Esophagus squamous epithelium (tissue), 5 donors: ENCODE measurements at places on chromosomes 1 and 21.

DNA sequence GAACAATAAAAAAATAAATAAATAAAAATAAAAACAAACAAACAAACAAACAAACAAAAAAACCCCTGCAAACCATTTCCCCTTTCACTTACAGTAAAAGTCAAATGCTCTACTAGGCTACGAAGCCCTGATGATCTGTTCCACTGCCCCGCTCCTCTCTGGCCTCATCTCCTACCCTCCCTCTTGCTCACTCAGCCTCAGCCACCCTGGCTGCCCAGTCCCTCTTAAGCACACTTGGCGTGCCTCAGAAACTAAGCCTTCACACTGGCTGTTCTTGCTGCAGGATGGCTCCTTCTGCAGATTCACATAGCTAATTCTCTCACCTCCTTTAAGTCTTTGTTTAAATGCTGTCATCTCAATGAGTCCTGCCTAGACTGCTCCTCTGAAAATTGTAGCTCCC lies 30.8 kb upstream of the UHMK1 start:
- H3K27me3 ChIP-seq = no peaks in the 10 kb centered on the region
- H3K36me3 ChIP-seq = no peaks in the 10 kb centered on the region
- H3K27ac ChIP-seq = no peak overlapping the region
- no peak for DNase-seq
- H3K4me3 ChIP-seq = no peak overlapping the region

DNA sequence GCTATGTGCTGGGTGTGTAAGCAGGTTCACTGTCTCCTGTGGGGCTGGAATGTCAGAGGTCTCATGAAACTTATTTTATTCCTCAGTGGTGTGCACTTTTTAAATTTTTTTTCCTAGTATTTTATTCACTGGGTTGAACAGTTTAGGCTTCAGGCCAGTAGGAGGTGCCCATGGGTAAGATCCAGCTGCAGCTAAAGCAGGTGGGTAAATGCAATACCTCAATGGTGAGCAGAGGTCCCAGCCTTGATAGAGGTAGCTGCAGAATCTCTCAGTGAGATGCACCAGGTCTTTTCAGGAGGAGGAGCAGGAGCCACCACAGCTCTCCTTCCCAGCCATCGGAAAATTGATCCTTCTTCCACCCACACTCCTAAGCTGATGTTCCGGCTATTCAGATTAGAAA lies 12.6 kb upstream of the OR6N2 start:
- no peak overlapping the region for H3K27ac ChIP-seq
- no peak for DNase-seq
- H3K27me3 ChIP-seq = no peaks in the 10 kb centered on the region
- H3K4me1 ChIP-seq = no peaks in the 10 kb centered on the region
- no peak overlapping the region for H3K4me3 ChIP-seq

DNA sequence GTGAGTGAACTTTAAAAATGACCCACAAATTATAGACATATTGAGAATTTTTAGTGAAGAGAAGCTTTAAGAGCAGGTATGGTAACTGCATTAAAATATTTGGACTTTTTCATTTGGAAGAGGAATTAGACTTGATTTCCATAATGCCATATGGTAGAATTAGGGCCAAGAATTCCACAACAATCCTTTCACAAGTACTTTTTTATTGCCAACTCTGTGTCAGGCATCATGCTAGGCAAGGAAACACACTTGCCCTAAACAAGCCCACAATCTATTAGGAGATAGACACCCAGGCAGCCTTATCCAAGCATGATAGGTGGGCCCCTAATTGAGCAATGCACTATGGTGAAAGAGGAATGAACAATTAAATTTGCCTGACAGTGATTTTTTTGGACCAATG lies 353.0 kb downstream of the TGFB2 start:
- H3K4me1 ChIP-seq = no peaks in the 10 kb centered on the region
- H3K27me3 ChIP-seq = no peaks in the 10 kb centered on the region
- no peak overlapping the region for H3K4me3 ChIP-seq

GRCh38 chr1:214792527-214793186 lies 189.7 kb downstream of the CENPF start:
- H3K4me3 ChIP-seq = no peak overlapping the region
- no peak overlapping the region for H3K27ac ChIP-seq
- DNase-seq = no peak
- no peaks in the 10 kb centered on the region for H3K4me1 ChIP-seq

DNA sequence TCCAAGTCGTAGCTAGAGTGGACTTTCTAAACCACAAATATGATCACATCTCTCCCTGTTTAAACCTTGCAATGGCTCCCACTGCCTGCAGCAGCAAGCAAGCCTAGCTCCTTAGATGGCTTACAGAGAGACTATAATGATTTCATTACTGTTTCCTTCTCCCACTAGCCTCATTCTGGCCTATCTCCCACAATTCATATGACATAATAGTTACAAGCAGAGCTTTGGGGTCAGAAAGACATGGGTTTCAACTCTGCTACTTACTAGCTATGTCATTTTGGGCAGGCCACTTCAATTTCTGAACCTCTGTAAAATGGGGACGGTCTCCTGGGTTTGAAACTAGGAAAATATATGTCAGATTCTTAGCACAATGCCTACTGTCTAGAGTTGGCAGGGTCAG lies 143.3 kb downstream of the TRABD2B start:
- H3K27ac ChIP-seq = no peak overlapping the region
- H3K4me1 ChIP-seq = no peaks in the 10 kb centered on the region
- H3K36me3 ChIP-seq = no peaks in the 10 kb centered on the region
- no peak overlapping the region for H3K4me3 ChIP-seq
- DNase-seq = no peak

DNA sequence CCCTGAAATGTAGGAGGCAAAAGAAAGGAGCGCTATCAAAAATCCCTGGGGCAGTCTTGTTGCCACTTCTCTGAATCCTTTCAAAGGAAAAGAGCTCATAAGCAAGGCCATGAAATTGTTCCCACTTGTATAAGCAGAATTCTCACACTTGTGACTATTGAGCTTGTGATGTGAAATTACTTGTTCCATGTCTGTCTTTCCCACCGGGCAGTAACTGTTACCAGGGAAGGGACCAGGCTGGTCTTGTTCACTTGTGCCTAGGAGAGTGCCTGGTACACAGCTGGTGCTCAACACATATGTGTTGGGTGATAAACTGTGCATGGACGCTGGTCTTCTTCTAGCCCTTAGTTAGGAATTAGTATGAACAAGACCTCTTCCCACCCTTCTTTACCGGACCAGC lies 150.6 kb downstream of the CDC7 start:
- DNase-seq = no peak
- no peak overlapping the region for H3K4me3 ChIP-seq
- H3K4me1 ChIP-seq = peaks cover 22% of the 10 kb centered on the region
- peak overlapping the region; percentile 69 for H3K27ac ChIP-seq
- H3K36me3 ChIP-seq = no peaks in the 10 kb centered on the region

DNA sequence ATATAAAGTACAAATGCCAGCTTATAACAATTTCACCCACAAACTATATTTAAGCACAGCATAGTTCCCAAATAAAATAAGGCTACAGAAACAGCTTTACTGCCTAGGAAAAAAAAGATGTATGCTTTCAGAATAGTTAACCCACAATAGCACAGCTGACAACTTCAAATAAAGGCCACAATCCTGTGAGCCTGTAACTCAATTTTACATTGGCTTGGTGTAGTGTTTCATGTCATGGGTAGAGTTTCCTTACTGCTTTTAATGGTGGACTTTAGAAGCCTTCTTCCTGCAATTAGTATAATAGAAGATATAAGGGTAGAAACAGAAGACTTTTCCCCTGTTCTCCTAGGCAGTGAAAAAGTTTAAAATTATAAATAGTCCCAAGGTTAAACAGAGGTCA lies 44.3 kb upstream of the ZC3H11B start:
- DNase-seq = no peak
- no peaks in the 10 kb centered on the region for H3K27me3 ChIP-seq
- no peaks in the 10 kb centered on the region for H3K4me1 ChIP-seq
- no peak overlapping the region for H3K27ac ChIP-seq
- H3K36me3 ChIP-seq = no peaks in the 10 kb centered on the region

DNA sequence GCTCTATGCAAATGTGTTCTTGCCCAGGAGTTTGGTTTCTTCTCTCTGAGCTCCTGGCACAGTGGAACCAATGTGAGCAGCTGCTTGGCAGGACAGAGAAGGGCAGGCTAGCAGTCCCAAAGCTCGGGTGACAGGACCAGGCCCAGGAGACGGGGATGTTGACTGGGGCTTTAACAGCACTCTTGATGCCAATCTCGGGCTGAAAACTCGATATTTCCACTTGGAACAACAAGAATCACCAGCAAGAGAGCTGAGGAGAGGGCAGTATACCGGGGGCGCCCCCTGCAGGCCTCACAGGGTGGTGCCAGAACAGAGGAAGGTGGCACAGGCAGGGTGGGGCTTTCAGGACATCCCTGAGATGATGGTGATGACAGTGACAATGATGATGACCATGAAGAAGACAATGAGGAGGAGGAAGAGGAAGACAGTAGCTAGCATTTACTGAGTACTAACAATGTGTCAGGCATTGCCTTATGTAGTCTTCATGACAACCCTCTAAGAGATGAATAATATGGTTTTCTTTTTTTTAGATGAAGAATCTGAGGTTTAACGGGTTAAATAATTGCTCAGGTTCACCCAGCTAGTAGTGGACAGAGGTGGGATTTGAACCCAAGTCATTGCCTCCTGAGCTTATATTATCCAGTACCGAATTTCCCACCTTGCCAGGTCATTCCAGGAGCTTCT lies 2.7 kb upstream of the KCNJ9 start:
- H3K27ac ChIP-seq = no peak overlapping the region
- peaks cover 8% of the 10 kb centered on the region for H3K27me3 ChIP-seq
- peaks cover under 1% of the 10 kb centered on the region for H3K4me1 ChIP-seq
- no peaks in the 10 kb centered on the region for H3K36me3 ChIP-seq
- H3K4me3 ChIP-seq = no peak overlapping the region

DNA sequence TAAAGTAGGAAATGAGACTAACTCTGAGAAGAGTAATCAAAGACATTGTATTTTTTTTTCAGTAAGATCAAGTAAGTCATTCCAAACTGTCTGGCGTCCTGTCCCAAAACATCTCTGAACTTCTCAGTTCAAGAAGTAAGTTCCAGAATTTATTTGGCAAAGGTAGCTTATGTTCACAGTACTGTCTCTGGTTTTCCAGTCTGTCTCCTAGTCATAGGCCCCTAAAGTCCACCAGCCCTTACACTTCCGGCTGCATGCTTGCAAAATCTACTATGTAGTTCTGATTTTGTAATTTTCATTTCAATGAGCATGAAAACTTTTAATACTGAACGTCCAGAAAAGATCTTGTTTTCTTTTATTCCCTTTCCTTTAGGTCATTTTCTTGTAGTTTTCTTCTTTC lies 61.4 kb upstream of the S1PR1 start:
- no peak overlapping the region for H3K4me3 ChIP-seq
- peak overlapping the region; percentile 6 for H3K27ac ChIP-seq

GRCh38 chr1:218217040-218217439 lies 68.1 kb upstream of the RRP15 start:
- no peaks in the 10 kb centered on the region for H3K27me3 ChIP-seq
- no peak overlapping the region for H3K27ac ChIP-seq
- H3K4me1 ChIP-seq = no peaks in the 10 kb centered on the region
- no peak overlapping the region for H3K4me3 ChIP-seq
- no peak for DNase-seq

GRCh38 chr1:62823556-62823955 lies 39.6 kb downstream of the ATG4C start:
- DNase-seq = no peak
- no peak overlapping the region for H3K4me3 ChIP-seq
- no peaks in the 10 kb centered on the region for H3K4me1 ChIP-seq
- no peaks in the 10 kb centered on the region for H3K27me3 ChIP-seq
- H3K36me3 ChIP-seq = peaks cover 8% of the 10 kb centered on the region
